Fibroblast of skin of right quadriceps (primary cell): ENCODE measurements at places on chromosomes 12 and 14.

DNA sequence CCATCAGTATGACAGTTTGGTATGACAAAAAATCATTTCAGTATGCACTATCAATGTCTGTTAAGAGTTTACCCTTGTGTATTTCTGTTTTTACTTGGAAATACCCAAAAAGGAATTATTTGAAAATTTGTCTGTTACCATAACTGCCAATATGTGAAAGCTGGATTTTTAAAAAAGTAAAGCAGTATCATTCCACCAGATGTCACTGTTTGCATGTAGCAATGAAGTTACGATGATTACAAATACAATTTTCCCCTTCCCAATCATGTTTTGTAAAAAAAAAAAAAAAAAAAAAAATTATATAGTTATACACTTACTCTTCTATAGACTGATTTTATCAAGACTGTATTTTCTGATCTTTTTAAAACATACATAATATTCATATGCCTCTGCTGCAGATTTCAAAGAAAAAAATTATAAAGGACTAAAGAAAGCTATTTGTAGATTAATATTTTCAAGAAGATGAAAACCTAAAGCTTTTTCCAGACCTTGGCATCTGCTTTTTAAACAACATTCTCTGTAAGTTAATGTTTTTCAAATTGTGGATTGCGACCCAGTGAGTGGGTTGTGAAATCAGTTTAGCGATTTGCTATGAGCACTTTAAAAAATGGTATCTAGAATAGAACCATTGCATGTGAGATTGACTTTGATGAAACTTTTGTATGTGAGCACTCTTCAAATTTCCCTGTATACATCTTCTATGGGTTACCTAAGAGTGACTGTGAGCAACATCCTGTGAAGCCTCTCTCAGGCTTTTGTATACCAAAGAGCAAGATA, 114.2 kb downstream of the TTC6 start:
- DNase-seq: peak; percentile 21

DNA sequence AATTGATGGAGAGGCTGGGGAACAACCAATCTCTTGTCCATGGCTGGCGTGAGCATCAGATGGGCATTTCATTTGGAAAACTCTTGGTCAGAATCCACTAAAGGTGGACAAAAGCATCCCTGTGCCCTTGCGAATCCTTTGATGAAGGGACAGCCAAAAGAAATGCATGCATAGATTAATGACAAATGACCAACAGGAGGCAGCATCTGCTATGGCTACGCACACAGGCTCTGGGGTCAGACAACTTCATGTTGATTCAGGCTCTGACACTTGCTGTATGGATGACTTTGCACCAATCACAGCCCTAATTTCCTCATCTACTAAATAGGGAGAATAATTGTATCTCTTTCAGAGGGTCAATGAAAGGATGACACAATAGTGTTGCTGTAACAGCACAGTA, 117.5 kb downstream of the ASCL4 start:
- DNase-seq: no peak

DNA sequence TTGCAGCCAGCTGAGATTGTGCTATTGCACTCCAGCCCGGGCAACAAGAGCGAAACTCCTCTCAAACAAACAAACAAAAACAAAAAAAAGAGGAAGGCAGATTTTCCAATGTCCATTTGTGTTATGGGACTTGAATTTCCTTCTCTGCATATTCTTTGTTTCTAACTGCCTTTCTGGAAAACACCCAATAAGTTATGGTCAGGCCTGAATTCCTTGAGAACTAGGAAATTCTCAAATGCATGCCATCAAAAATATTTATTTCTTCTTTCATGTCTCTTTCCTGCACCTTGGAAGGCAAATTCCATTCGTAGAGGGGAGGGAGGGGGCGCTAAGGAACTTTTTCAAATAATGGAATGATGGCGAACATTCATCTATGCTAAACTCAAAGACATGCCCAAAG, 117.6 kb upstream of the TMCC3 start:
- DNase-seq: peak; percentile 47

DNA sequence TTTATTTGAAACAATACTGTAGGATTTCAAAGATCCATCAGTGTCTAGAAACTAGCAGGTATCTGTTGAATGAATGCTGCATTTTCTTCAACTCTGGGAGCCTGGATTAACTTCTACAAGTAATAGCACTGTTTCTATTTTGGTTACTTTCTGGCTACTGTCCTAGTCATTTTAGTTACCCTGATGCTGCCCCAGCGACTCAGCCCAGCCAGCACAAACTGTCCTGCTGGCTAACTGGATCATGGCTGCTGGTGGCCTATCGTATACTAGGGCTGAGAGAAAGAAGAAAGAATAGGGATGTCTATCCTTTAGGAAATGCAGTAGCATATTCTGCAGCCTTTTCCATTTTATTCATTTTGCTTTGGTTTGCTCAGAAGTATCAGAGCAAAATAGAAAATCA, 53.9 kb downstream of the NTN4 start:
- no peak for DNase-seq

DNA sequence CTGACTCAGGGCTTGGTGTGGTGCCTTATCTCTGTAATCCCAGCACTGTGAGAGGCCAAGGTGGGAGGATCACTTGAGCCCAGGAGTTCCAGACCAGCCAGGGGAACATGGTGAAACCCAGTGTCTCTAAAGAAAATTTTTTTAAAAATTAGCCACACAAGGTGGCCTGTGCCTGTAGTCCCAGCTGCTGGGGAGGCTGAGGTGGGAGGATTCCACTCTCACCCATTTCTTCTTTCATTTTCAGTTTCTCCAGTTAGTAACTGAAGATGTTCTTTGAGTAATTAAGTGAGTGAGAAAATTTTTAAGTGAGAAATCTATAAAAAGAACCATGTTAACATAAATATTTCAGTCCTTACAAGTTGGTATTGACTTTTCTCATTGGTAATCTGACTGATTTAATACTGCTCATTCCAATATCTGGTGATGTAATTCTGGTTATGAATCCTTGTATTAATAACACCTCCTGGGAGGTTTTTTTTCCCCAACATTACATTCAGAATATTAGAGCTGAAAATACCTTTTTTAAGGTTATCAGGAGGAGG, 6.1 kb downstream of the METTL3 start:
- DNase-seq: no peak

- DNase-seq: no peak
Observed at GRCh38 chr14:35079742-35080141, 33.7 kb downstream of the FAM177A1 start.

DNA sequence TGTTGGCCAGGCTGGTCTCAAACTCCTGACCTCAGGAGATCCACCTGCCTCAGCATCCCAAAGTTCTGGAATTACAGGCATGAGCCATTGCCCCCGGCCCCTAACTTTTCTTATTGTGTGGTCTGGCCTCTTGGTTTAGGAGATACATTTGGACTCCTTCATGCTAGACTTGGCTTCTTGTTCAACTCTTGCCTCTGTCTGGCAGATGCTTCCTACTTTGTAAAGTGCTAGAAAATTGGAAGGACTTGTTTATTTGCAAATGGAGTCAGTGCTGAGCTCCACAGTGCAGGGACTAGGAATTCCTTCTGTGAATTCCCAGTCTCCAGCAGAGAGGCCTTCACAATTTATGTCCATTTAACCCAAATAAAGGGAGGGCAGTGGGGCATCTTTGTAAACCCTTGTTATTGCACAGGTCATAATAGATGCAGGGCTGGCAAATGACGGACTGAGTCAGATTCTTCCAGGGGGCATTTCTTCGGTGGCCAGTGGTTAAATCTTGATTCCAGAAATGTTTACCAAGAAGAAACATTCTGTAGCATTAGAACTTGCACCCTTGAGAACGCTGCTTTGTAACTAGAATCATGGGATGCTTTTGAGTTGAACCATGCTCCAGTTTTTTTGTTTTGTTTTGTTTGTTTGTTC, 73.8 kb upstream of the TBX3 start:
- DNase-seq: no peak

GRCh38 chr12:113290506-113290905, 44.4 kb downstream of the SLC8B1 start:
- DNase-seq: no peak

- no peak for DNase-seq
Observed at GRCh38 chr12:21892341-21892740, 48.9 kb downstream of the ABCC9 start.

DNA sequence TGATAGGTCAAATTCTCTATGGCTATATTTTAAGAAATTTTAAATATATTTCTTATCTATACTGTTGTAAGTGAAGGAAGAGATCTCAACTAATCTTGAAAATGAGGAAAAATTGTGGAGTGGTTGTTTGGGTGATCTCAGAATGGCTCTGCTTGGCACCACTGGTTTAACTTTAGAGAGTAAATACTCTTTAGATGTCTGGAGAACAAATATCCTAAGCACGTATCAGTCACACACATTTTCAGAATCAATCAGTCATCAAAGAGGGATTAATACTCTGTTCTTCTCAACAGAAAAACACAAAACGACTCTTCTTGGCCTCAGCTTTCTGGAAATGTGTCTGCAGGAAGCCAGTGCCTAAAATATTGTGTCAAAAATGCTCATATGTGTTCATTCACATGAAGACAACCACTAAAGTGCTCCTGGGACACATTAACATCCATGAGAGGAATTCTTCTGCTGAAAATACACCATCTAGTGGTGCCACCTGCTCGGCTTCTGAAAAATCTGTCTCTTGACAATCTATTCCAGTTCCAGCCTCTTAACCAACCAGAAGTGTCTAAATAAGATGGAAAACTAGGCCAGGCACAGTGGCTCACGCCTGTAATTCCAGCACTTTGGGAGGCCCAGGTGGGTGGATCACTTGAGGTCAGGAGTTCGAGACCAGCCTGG, 81.1 kb upstream of the CCDC198 start:
- no peak for DNase-seq

DNA sequence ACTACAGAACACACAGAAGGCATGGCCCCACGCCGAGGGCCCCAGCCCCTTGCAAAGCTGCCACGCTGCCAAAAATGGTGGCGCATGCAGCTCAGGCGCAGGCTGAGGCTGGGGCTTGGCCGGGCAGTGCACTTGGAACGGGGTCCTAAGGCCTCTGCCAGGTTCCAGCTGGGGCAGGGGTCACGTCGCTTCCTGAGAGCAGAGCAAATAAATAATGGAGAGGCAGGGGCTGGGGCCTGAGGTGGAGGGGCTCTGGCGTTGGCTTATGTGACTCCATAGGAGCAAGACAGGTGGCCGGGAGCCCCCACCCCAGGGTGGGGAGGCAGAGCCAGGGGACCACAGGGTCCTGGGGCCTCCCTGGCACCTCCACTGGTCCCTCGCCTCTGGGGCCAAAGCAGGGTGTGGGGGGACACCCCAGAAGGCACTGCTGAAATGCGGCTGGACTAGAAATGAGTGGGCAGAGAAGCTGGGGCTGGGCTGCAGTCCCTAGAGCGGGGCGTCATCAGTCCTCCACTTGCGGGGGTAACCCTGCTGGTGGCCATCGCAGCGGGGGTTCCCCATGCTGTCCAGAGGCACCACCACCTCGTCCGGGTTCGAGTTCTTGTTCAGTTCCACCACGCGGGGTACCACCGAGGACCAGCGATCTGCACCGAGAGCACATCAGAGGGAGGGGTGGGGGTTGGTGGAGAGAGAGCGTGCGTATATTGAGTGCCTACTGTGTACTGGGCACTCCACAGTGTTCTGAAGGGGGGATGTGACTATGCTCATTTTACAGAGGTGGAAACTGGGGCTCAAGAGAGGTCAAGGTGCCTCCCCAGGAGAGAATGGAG, 49.8 kb downstream of the TRPV4 start:
- no peak for DNase-seq

GRCh38 chr14:63672417-63673180, 30.9 kb upstream of the WDR89 start:
- DNase-seq: peak; percentile 69

- no peak for DNase-seq
Observed at GRCh38 chr12:92595663-92596062, 107.1 kb upstream of the PLEKHG7 start.

- DNase-seq: no peak
Observed at GRCh38 chr12:81957631-81958030, 198.5 kb upstream of the PPFIA2 start.

DNA sequence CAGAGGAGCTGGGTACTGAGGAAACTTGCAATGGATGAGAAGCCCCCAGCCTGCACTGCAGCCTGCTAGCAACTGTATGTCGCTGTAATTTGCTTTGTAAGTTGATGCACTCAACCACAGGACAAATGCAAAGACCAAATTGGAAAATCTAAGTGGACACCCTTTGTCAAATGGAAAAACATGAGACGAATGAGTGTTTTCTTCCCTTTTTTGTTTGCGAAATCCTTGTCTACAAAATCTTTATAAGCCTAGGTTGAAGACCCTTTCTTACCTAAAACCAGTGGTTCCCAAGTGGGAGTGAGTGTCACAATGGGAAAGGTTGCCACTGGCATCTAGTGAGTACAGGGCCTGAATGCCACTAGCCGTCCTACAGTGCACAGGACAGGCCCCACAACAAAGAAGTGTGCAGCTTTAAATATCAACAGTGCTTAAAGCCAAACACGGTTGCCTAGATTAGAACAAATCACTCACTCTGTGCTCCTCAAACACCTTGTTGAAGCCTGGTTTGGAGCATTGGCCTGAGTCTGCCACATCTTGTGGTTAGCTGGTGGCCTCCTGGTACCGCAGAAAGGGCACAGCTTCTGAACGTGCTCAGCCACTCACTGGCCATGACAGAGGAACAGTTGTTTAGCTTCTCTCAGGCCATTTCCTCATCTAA, 7.6 kb upstream of the VASH1 start:
- no peak for DNase-seq

- no peak for DNase-seq
Observed at GRCh38 chr14:43406931-43407330, 1100.2 kb downstream of the FSCB start.

GRCh38 chr14:84129941-84130340, 1400.0 kb upstream of the FLRT2 start:
- DNase-seq: no peak

DNA sequence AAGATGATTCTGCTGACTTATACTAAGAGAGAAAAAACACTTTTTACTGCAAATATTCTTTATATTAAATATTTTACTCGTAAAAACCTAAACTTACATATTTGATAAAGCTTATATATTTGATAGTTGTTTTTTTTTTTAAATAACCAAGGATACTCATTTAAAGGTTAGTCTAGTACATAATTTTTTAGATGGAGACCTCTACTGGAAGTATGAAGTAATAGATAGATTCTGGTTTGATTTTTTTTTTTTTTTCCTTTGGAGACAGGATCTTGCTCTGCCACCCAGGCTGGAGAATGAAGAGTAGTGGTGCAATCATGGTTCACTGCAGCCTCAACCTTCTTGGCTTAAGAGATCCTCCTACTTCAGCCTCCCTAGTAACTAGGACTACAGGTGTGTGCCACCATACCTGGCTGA, 16.4 kb downstream of the ARID2 start:
- peak; percentile 20 for DNase-seq

- no peak for DNase-seq
Observed at GRCh38 chr12:28114488-28114887, 75.8 kb upstream of the CCDC91 start.

GRCh38 chr14:104732931-104733681, 9.1 kb downstream of the ADSS1 start:
- no peak for DNase-seq

DNA sequence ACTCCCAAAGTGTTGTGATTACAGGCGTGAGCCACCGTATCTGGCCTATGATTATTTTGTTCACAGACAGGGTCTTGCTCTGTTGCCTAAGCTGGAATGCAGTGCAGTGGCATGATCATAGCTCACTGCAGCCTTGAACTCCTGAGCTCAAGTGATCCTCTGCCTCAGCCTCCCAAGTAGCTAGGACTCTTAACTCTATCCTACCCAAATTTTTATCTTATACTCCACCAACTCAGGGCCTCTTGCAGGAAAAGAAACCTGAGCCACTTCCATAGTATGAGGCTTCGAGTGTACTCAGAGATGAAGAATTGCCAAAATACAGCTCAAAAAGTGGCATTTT, 828 bp downstream of the MMAB start:
- DNase-seq: no peak

- no peak for DNase-seq
Observed at GRCh38 chr12:104510145-104510872, 53.6 kb downstream of the CHST11 start.
